ENCODE measurements at places on chromosomes 12 and 14. TPM values are rescaled to one million over a fixed set of nuclear protein-coding genes. Genes with fewer than 3 reads are reported as not detected.

KRT82 gene
- not detected for total RNA-seq

BMP4 gene
- total RNA-seq, result 8.8 TPM

GLS2 gene
- 2.2 TPM for total RNA-seq

FGF6 gene
- not detected for total RNA-seq

KRAS gene
- 10.6 TPM for total RNA-seq

WDHD1 gene
- total RNA-seq, result 2.4 TPM

ACVR1B gene
- total RNA-seq, result 8.5 TPM

RERG gene
- total RNA-seq, result 5.7 TPM

KRT2 gene
- total RNA-seq, result not detected

DLST gene
- 80.2 TPM for total RNA-seq

IFNG gene
- not detected for total RNA-seq

SPTSSA gene
- total RNA-seq, result 7.0 TPM

IL31 gene
- total RNA-seq, result not detected

LAG3 gene
- total RNA-seq, result 0.13 TPM

CFAP251 gene
- 4.9 TPM for total RNA-seq

Data from mesangial cell (primary cell).